ENCODE measurements at places on chromosomes 3 and 15. TPM values are rescaled to one million over a fixed set of nuclear protein-coding genes. Genes with fewer than 3 reads are reported as not detected.

The PIF1 gene
- total RNA-seq: 8.4 TPM

The MAGEF1 gene
- total RNA-seq: 22.6 TPM

The HYKK gene
- 1.9 TPM for total RNA-seq

The RARB gene
- total RNA-seq: 25.8 TPM

The BUB1B gene
- total RNA-seq: 5.0 TPM

The HOMER2 gene
- 16.4 TPM for total RNA-seq

The CASR gene
- not detected for total RNA-seq

The SKOR1 gene
- total RNA-seq: 0.49 TPM

The CPNE9 gene
- total RNA-seq: not detected

The EOMES gene
- not detected for total RNA-seq

The RYK gene
- 119 TPM for total RNA-seq

The ALPK3 gene
- 0.12 TPM for total RNA-seq

The PEX5L gene
- total RNA-seq: 0.24 TPM

The RAB6B gene
- total RNA-seq: 0.81 TPM

The SV2B gene
- not detected for total RNA-seq

The HGD gene
- total RNA-seq: not detected

The TMEM207 gene
- total RNA-seq: not detected

The SGO1 gene
- total RNA-seq: 1.6 TPM

The TLR9 gene
- not detected for total RNA-seq

The PAQR5 gene
- total RNA-seq: 3.5 TPM

The GOLGA8A gene
- total RNA-seq: 12.3 TPM

The AADAC gene
- total RNA-seq: not detected

The PROS1 gene
- 12.0 TPM for total RNA-seq

The FAM3D gene
- not detected for total RNA-seq

The RLBP1 gene
- not detected for total RNA-seq

The OR5H15 gene
- total RNA-seq: not detected

The SLC2A2 gene
- total RNA-seq: under 0.01 TPM

The WDR49 gene
- 0.49 TPM for total RNA-seq

The PAK6 gene
- total RNA-seq: 0.32 TPM

The GPR176 gene
- 326 TPM for total RNA-seq

The SYNPR gene
- not detected for total RNA-seq

The B3GNT5 gene
- 2.2 TPM for total RNA-seq

The BFSP2 gene
- total RNA-seq: not detected

The BLOC1S6 gene
- 85.9 TPM for total RNA-seq

The MCF2L2 gene
- total RNA-seq: 0.32 TPM

The PLSCR5 gene
- not detected for total RNA-seq

The IVD gene
- total RNA-seq: 57.8 TPM

The GPX1 gene
- total RNA-seq: 140 TPM

The CHRFAM7A gene
- 2.2 TPM for total RNA-seq

The CHDH gene
- 1.6 TPM for total RNA-seq

The TRPM7 gene
- total RNA-seq: 74.9 TPM

The LRRN1 gene
- total RNA-seq: 0.12 TPM

The AHSG gene
- not detected for total RNA-seq

The APPL1 gene
- 48.5 TPM for total RNA-seq

The LRRC49 gene
- total RNA-seq: 8.5 TPM

The ALDH1A2 gene
- 1.2 TPM for total RNA-seq

The CHRM5 gene
- total RNA-seq: under 0.01 TPM

The ARGFX gene
- total RNA-seq: not detected

The STRA6 gene
- 1.1 TPM for total RNA-seq

The CCDC9B gene
- 35.0 TPM for total RNA-seq

The WNT5A gene
- 1,597 TPM for total RNA-seq

The TRH gene
- not detected for total RNA-seq

Measured in hair follicle dermal papilla cell (primary cell).